Mammary epithelial cell (primary cell): ENCODE measurements at places on chromosomes 7 and 10. TPM values are rescaled to one million over a fixed set of nuclear protein-coding genes. Genes with fewer than 3 reads are reported as not detected.

GRCh38 chr10:132961787-132962622 lies 19.6 kb upstream of the CFAP46 start:
- DNase-seq = peak; percentile 56

DNA sequence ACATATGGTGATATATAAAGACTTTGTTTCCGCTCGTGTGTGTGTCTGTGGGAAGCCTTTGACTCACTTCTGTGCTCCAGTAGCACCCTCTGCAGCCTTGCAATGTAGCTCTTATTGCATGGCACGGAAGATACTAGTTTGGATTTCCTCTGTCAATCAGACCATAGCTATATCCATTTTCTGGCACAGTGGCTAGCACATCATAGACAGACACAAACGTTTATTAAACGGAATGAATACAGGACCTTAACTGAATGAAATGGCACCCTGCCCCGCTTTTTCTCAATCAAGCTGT lies 124.0 kb upstream of the PTPN20 start:
- DNase-seq = peak; percentile 42

DNA sequence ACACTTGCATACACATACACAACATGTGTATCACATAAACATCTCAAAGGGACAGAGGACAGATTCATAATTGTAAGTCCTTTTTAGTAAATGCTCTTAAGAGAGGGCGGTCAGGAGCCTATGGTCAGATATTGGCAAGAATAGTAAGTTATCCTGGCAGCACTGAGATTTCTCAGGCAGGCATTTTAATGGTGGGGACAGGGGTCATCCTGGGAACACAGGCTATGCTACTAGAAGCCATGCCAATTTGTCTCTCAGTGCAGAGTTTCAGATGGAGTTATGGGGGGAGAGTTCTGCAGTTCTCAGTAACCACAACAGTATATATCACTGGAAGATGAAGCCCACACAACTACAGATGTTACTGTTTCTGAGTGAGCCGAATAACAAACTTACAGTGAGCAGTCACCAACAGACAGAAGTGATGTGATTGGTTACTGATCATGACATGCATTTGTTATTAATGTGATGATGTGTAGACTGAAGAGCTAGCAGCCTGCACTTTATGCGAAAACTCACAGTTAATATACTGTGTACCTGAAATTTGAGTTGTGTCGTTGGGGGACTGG lies 16.4 kb downstream of the ZNF487 start:
- DNase-seq = no peak

The C10orf105 gene
- under 0.01 TPM for total RNA-seq

The PLXDC2 gene
- total RNA-seq = 124 TPM

The TNS3 gene
- 6.0 and 15.0 TPM in 2 replicates for total RNA-seq

The GIMAP7 gene
- total RNA-seq = not detected

The BRI3 gene
- 24.5 TPM for total RNA-seq
